ENCODE measurements at places on chromosomes 1 and 21.

GRCh38 chr1:34406377-34406776, 229.7 kb downstream of the C1orf94 start:
- no peak for DNase-seq

- DNase-seq = peak; percentile 16
Observed at GRCh38 chr1:86774305-86775295, 70.2 kb downstream of the SH3GLB1 start.

GRCh38 chr1:83641796-83642443, 357.0 kb downstream of the TTLL7 start:
- no peak for DNase-seq

DNA sequence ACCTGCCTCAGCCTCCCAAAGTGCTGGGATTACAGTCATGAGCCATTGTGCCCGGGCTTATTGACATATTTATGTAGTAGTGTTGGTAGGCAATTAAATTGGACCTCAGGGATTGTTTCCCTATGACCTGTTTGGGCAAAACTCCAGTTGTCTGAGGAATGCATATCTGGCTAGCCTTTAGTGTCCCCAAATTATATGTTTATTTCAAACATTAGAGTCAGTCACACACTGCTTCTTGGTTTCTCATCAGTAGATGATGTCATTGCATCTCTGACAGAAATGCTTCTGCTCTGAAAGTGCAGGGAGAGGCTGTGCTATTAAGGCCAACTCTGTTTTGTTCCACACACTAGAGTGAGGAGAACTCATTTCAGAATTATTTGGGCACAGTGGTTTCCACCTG, 12.5 kb downstream of the PIP5K1A start:
- no peak for DNase-seq

GRCh38 chr1:13807209-13807608, 107.2 kb downstream of the PRDM2 start:
- no peak for DNase-seq

DNA sequence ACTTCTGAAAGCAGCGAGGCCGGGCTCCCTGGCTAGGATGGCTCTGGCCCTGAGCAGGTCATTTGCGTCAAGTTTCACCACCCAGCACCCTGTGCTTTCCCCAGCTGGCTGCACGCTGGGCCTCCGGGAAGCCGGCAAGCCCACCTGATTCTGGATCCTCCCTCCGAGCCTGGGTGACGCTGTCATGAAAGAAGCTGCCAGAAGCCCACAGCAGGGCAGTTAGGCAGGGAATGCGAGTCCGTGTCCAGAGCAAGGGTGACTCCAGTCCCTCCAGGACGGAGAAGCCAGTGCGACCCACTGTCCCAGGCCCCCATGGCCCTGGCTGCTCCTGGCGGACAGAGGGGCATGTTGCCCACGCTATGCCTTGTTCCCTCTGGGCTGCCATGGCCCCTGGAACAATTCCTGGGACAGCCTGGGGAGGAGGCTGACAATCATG, 44.4 kb upstream of the PCBP3 start:
- no peak for DNase-seq

DNA sequence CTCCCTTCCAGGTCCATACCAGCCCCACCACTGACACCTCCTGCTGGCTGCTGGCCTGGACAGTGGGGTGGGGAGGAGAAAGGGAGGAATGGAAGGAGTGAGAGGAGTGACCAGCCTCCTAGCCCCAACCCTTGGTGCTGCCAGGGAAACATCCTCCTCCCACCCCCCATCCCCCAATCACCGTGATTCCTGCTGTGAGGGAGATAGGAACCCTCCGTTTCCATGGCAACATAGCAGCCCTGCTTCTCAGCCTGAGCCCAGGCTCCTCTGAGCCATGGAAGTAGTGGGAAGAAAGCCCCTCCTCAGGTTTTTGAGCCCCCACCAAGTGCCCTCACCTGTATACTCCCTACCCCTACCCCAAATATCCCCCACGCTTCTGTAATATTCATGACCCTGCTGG, 44.4 kb upstream of the SCMH1 start:
- no peak for DNase-seq

GRCh38 chr1:186463511-186463910, 2.6 kb upstream of the PDC start:
- no peak for DNase-seq

DNA sequence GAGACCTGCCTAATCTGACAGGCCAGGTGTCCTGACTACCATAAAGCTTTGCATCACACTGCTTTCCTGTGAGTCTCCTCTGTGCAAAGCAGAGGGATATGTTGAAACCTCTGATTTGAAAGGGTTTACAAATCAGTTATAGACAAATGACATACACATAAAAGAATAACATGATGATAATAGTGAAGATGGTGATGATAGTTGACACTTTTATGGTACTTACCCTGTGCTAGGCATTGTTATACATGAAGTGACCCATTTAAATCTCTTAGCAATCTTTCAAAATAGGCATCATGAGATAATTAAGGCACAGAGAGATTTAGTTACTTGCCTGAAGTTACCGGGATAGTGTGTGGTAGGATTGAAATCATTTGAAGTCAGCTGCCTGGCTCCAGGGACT, 34.1 kb upstream of the PKN2 start:
- no peak for DNase-seq

All from CD4-positive, alpha-beta T cell treated with Interleukin-6 at 100 ng/mL for 8 hours (primary cell).